ENCODE measurements at places on chromosomes 2 and 18.

- no peak for ATAC-seq
Observed at GRCh38 chr2:236581546-236581945, 11.9 kb downstream of the ACKR3 start.

- ATAC-seq = no peak
Observed at GRCh38 chr2:177852389-177852788, 220.2 kb downstream of the PDE11A start.

- ATAC-seq = no peak
Observed at GRCh38 chr2:208315081-208315788, 49.2 kb downstream of the PIKFYVE start.

- peak; percentile 24 for ATAC-seq
Observed at GRCh38 chr2:156192468-156192867, 140.1 kb downstream of the NR4A2 start.

DNA sequence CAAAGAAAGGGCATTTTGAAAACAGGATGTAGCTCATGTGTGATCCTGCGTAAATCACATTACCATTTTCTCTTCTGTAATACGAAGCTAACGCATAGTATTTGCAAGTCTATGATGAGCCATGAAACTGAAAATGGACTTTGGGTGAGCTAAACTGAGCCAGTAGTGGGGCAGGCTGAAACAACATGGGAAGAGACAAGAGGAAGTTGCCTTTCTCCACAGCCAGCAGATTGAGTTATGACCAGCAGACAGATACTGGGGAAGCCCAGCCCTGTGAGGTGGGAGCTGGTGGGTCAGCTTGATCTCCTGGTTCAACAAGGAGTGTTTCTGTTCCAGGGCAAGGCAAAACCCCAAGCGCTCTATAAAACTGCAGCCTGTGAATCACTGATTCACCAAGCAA is 11.8 kb downstream of the CYRIA start:
- ATAC-seq = no peak

DNA sequence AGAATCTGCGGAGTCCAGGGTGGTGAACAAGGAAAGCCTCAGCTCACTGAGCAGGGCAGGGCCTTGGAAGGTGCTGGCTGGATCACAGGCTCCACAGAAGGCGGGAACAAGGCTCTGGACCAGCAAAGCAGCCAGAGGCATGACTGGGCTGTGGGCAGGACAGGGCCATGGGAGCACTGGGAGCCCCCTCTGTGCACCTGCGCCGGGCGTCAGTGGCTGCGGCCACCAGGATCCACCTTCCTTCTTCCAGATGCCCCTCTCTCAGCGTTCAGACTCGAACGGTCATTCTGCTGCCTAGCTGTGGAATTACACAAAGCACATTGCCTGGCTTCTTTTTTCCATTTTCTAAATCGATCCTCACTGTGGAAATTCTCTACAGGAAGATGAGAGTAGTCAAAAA is 621.2 kb downstream of the GALR1 start:
- no peak for ATAC-seq

DNA sequence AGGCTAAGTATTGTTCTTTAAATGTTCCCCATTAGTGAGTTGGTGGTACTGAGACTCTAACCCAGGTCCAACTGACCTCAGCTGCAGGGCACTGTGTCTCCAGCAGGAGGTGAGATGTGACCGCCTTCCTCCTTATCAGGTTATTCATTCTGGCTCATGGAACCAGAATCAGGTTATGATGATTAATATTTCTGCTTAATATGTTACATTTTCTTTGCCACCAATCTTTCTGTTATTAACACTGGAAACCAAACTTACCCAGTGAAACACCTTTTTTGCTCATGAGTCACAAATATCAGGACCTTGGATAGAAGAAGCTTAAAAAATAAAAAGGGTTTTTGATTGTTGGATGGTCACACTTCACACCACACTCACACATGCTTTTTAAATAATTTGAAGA is 85.4 kb downstream of the DPP4 start:
- ATAC-seq = no peak

- ATAC-seq = no peak
Observed at GRCh38 chr2:116832148-116832547, 982.3 kb upstream of the DDX18 start.

- ATAC-seq = no peak
Observed at GRCh38 chr2:134341476-134341875, 87.6 kb downstream of the MGAT5 start.

DNA sequence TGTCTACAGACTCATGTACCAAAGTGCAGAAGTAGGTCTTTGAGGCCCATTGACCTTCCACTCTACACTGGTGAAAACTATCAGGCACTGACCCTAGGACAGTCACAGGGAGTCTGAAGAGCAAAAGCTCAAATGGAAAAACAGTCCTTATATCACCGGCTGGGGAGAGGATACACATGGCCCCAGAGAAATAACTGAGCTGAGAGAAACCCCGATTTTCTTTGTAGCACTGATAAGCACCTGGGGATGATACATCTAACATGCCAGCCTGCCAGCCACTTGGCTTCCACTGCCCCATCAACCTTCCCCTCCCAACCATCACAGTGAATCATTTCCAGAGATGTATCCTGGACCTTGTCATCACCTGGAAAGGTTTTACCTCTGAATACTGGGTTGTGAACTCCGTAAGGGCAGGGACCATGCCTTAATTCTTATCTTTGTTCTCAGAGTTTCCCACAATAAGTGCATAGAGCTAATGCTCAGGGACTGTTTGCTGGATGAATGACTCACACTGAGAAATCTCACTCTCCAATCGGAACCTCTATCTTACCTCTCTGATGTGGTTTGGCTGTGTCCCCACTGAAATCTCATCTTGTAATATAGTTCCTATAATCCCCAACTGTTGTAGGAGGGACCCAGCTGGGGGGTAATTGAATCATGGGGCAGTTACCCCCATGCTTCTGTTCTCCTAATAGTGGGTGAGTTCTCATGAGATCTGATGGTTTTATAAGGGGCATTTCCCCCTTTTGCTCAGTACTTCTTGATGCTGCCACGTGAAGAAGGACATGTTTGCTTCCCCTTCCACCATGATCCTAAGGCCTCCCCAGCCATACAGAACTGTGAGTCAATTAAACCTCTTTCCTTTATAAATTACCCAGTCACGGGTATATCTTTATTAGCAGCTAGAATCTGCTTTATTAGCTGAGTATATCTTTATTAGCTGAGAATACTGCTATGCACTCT is 37.1 kb downstream of the EVA1A start:
- no peak for ATAC-seq

- ATAC-seq = peak; percentile 11
Observed at GRCh38 chr2:158894078-158894477, 74.4 kb upstream of the TANC1 start.

DNA sequence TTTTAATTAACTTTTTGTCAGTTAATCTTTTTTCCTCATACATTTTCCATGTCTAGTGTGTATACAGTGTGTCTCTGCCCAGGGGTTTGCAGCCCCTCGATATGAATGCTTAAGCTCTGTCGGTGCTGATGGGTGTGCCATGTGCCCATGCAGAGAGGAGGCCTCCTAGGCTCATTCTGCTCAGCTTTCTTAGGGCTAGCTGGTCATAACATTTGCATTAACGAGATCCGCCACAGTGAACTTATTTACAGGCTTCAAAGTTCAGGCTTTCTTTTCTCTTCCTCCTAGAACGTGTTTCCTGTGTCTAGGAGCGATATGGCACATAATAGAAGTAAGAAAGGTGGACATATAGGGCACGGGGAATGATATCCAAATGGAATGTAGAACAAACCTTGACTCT is 783.3 kb downstream of the PLCL1 start:
- peak; percentile 74 for ATAC-seq
